ENCODE measurements at places on chromosomes 6 and 20. TPM values are rescaled to one million over a fixed set of nuclear protein-coding genes. Genes with fewer than 3 reads are reported as not detected.

DNA sequence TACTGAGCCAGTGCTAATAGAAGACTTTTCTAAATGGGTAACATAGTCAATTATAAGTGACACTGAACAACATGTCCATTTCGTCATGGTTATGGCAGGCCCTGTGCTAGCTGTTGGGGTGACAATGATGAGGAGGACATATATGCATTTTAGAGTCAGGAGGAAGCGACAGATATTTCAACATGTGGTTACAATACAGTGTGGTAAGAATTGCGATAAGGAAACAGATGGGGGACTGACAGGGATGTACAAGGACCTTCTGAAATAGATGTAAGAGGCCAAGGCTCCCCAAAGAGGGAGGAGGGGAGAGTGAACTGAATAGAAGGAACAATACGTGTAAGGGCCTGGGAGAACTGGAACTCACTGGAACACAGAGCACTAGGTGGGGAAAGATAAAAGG lies 11.7 kb downstream of the MMP24 start:
- DNase-seq: no peak

DNA sequence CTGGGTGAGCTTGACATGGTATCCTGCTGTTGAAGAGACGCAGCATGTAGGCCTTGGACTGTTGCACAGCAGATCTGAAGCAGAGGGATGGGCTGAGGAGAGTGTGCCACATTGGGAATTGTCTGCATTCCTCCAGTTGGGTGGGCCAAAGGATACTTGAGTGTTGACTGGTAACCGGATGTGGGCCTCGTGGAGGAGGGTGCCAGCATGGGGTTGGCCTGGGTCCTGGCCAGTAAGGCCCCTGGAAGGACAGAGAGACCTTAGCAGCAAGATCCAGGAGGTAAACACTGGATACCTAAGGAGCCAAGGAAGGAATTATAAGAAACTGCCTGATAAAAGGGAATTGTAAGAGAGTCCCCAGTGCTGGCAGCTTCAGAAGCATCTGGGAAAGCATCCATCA lies 76.9 kb downstream of the FIG4 start:
- DNase-seq: no peak

DNA sequence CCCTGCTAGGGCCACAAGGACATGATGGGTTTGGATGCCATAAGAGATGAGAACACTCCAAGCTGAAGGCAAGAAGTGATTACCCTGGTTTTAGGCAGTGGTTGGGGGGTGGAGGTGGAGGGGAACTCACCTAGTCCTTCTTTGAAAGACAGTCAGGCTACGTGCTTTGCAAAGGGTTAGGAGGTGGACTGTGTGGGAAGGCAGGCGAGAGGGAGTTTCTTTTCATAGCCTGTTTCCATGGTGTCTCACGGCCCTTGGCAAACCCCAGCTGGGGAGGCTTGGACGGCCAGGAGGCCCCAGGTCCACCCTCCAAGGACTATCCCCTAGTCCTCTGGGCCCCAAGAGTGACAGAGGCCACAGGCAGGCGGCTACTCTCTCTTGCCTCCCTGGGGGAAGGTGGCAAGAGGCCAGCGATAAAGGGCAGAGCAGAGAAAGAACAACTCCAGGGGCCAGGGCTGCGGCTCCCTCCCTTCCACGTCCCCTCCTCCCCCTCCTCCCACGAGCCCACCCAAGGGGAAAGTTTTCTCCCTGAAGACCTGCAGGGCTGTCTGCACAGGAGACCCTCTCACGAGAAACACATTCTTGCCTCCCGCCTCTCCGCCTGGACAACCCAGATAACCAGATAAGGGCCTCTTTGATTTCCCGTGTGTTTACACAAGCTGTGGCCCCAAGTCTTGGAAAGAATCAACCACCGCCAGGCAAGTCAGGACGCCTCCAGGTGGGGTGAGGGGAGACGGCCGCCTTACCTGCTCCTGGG lies 74.4 kb downstream of the NOL4L start:
- DNase-seq: no peak

DNA sequence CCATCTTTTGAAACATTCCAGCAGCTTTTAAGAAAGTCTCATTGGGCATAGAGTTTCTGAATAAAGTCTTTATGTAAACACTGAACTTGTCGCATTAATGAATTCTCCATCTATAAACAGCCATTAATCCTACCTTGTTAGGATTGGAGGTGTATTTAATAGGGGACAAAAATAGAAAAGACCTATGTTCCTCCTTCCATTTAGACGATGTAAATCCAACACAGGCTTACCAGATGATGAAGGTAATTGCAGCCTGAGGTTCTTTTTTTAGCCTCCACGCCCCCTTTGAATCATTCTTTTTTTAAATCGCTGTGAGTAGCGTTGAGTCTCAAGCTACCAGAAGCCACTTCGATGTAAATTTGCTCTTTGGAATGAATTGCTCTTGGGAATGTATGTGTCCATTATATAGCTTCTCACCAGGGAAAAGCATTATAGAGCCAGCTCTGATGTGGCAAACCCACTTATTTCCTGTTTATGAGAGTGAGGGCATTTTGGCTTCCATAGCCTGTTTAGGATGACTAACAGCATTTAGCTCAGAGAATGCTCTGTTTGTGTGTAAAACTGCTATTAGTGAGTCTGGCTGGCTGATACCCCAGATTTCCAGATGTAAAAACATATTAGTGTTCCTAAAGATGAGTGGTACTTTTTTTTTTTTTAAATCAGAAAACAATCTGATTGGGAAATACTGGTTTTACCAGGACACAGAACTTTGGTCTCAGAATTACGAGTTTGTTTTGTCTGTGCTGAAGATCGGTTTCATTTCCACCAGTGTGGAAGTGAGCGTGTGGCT lies 74.9 kb upstream of the CLDN20 start:
- DNase-seq: no peak

GRCh38 chr20:58778760-58779159 lies 71.9 kb downstream of the GNAS-AS1 start:
- no peak for DNase-seq

DNA sequence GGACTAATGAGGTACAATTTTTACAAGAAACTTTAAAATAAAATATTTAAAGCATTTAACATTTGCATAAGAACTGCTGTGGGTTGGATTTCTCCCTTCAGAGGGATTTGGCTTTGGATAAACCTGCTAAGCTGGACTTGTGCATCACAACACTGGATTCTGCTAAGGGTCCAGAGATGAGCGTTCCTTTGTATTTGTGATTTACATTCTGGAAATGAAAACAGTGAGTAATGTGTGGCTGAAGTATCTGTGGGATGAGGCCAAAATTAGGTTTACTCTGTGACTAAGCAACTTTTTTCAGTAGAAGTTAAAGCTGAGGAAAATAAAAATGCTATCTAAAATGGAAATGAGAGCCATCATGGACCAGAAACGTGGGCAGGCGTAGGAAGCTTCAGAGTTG lies 494.3 kb downstream of the EPM2A start:
- no peak for DNase-seq

DNA sequence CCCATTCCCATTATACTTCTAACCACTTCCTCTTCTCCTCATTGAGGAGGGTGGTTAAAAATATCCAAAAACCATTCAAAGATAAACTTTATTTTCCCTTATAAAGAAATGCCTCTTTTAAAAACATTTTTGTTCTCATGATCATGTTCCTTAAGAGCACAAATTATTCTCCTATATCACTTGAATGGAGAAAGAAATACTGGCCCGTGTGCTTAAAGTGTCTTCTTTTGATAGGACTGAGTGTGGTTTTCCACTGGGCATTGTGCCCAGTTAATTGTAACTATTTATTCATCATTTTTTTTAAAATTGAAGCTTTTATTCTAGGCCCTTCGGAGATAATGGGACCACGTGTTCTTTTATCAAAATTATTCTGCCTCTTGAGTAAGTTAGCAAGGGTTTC lies 871.5 kb downstream of the QKI start:
- no peak for DNase-seq

DNA sequence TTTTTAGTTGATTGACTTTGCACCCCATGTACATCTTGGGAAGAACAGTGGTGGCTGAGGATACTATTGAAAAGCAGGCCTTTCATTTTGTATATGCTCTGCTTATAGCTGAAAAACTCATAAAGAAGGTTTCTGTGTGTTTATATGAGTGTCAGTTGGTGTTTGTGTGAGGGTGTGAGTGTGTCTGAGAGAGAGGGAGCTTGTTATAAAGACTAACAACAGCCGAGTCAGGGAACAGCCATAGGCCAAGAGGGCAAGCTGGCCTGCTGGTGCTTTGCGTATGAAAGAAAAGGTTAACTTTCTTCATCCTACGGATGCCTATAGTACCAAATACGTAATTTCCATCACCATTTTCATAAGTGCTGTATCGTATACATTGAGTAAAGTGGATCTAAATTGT lies 88.3 kb downstream of the MTHFD1L start:
- no peak for DNase-seq

- DNase-seq: no peak
Measured at GRCh38 chr20:9617940-9618339, 103.5 kb downstream of the LAMP5 start.

DNA sequence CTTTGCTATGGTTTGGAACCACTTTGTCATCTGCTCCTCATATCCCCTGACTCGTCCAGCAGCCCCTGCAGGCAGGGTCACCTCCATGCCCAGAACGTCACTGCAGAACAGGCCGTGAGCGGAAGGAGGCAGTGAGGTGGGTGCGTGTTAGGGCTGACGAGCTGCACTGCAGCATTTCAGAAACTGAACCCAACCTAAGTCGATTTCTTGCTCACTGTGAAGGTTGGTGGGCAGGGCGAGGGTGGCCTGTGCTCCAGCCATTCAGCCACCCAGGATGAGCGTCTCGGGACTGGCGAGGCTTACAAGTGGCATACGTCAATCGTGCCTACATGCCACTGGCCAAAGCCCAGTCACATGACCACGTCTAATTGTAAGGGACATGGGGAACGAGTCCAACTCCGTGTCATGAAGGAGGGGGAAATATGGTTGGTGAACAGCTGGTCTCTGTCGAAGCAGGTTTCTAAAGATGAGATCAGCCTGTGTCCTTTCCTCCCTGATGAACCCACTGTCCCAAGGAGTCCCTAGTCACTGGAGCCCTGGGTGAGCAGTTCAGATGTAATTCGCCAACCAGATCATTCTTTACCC lies 289.1 kb downstream of the TAF4 start:
- DNase-seq: no peak

DNA sequence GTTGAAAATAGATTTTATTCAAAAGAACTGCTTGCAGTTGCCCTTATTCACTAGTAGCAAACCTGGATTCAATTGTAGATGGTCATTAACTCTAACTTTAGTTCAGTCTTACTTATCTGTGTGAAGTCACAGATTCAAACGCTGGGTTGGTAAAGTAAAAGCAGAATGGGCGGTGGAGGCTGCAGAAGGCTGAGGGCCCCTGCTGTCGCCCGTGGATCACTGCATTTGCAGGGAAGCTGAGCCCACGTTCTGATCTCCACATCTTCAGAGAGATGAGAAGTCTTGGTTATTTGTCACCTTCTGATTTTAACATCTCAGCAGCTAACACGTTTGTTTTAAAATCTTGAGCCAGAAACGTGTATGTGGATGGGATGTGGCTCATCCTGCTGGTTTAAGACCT lies 75.1 kb downstream of the SNX9 start:
- DNase-seq: no peak

- peak; percentile 7 for DNase-seq
Measured at GRCh38 chr6:26501482-26501986, 1.4 kb downstream of the BTN1A1 start.

GRCh38 chr20:50325215-50325614 lies 134.6 kb downstream of the CEBPB start:
- DNase-seq: no peak

DNA sequence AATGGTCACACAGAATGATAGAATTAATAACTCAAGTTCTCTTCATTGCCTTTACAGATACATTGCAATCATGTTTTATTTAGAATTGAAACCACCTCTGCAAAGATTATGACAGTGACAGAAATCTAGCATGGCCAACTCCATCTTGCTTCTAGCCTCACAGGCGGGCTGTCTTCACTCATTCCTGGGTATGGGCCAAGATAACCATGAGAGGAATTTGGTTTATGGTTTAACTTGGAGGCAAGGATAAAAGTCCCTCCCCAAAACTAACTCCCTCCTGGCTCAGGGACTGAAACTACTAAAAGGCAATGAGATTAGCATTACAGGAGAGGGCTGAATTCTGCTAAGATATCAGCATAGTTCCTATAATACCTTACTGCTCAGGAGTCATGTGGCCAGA lies 95.2 kb upstream of the CST7 start:
- no peak for DNase-seq

GRCh38 chr20:51428401-51429143 lies 113.9 kb downstream of the NFATC2 start:
- peak; percentile 53 for DNase-seq

The CLPSL1 gene
- total RNA-seq: not detected

The TMEM74B gene
- total RNA-seq: 1.7 TPM
